ENCODE measurements at places on chromosomes 4 and X.

DNA sequence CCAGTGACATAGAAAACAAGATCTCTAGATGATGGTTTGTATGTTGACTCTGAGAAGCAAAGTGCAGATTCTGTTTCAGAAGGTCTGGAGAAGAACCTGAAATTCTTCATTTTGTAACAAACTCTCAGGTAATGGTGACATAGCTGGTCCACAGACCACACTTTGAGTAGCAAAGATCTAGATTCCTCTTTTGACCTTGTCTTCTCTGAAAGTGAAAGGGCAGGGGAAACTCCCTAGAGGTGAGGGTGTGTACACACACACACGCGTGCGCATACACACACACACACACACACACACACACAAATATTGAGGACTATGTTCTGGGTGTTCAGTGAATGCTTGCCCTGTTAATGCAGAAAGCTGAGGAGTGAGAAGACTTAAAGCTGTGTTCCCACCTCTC is 110.1 kb downstream of the NHSL2 start:
- no peak for DNase-seq

DNA sequence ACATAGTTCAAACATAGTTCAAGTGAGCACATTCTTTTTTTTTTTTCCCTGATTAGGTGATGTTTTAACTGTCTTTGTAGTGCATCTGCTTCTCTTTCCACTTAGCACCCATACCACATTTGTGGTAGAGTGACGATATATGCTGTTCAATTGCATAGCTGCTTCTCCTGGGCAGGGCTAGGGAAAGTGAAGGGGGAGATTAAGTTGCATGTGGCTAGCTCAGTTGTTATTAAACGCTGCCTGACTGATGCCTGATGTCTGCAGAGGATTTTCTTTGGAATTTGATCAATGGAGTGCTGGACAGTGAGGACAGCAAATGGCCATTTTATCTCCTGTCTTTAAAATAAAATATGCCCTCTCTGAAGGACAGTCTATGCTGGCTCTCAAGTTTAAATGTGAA is 63.7 kb downstream of the ANK2 start:
- DNase-seq = no peak

DNA sequence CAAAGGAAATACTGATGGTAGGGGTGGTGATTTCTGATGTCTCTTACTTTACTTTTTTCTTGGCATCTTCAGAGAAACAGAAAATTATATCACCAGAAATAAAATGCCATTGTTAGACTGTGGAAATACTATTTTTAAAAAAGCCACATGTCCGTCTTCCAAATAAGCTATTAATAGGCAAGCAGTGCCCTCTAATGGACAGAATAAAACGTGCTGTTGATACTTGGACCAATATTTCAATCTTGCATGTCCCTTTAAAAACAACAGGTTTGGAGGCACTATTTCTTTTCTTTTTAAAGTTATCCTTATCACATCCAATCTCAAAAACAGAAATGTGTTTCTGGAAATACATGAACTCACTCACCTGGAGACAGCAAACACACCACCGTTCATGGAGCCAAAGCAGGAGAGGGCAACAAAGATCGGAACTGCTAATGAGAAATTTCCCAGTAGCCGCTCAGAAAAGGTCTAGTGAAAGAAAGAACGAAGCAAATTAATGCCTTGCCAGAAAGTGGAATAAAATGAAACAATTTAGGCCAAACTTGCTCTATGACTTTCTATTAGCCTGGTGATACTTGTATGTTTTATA is 59.2 kb downstream of the SLC7A11 start:
- DNase-seq = no peak

- DNase-seq = no peak
Observed at GRCh38 chrX:9659571-9660195, 106.0 kb downstream of the GPR143 start.

GRCh38 chrX:117743469-117744251 is 372.9 kb downstream of the KLHL13 start:
- DNase-seq = no peak

- no peak for DNase-seq
Observed at GRCh38 chr4:109462297-109462696, 28.7 kb downstream of the SEC24B start.

DNA sequence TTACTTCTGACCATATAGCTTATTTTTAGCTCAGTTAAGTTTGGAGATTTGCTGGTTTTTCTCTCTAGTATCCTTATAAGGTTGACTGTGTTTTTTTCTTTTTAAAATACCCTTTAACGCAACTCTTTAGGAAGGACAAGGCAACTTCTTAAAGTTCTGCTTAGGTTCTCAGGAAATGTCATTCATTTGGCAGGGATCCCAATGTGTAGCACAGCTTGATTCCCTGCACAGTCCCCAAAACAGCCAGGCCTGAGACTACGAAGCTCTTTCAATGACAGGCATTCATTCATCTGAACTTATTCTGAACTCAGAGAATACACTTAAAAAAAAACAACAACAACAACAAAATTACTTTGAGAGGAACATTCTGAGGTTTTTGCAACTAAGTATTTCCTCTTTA is 1765.8 kb downstream of the PCDH7 start:
- no peak for DNase-seq

DNA sequence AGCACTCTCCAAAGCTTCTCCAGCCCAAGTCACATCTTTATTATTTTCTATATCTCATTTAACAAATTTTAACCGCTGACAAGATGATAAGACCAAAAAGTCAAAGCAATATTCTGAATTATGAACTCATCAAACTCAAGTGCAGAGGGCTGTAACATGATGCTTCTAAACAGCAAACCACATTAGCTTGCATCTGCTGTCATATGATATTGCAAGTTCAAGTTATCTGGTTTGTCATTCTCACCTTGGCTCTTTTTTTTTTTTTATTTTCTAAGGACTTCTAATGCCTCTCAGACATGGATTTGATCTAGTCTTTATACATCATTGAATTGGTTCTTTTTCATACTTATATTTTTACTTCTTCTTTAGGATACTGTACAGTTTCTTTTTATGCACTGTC is 93.4 kb downstream of the SLC10A7 start:
- no peak for DNase-seq

- DNase-seq = no peak
Observed at GRCh38 chr4:182240161-182241130, 2.8 kb upstream of the TENM3 start.

- no peak for DNase-seq
Observed at GRCh38 chrX:776061-776460, 145.5 kb downstream of the SHOX start.
